IPS DF 19.7 (cell line): ENCODE measurements at places on chromosomes 4 and X.

DNA sequence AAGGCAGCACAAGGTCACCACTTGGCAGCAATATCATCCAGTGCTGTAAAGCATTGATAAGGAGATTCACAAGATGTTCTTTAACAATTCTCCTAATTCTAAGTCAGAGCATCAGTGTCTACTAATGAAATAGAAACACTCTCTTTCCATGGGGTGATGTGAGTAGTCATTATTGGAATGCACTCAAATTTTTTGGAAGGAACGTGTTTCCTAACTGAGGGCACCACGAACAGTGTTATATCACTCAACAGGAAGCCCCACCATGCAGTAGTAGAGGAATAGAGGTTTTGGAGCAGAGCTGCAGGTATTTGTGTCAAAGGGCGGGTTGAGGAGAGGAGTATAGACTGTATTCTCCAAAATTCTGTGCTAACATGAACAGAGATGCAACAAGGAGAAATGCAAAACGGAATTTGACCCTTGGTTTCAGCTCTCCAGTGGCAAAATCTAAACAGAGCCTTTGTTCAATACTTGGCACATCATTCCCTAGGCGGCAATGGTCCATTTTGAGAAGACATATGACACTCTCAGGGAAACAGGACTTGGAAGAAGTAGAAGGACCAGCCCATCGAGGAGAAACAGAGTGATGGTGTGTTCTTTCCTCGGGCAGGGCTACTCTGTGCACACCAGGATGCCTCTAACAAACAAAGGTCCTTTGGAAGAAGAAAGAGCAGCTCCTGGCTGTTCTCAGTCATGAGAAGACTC, 98.9 kb downstream of the CPEB2 start:
- no peak for DNase-seq

GRCh38 chrX:5857232-5857631, 371.4 kb downstream of the NLGN4X start:
- DNase-seq: no peak

- DNase-seq: no peak
These were observed 349.6 kb downstream of the KCTD8 start for GRCh38 chr4:44098973-44099372.

DNA sequence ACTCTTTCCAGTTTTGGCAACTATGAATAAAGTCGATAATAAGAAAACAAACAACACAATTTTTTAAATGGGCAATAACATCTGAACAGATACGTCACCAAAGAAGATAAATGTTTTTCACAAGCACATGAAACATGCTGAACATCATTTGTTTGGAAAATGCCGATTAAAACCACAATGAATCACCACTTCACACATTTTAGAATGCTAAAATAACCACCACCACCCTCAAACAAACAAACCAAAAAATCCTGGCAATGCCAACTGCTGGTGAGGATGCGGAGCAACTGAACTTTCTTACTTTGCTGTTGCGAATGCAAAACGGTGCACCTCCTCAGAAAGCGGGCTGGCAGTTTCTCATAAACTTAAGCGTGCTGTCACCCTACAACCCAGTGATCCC, 115.9 kb downstream of the NSUN7 start:
- DNase-seq: no peak

- DNase-seq: no peak
These were observed 338.5 kb downstream of the PCDH7 start for GRCh38 chr4:31058656-31059055.

GRCh38 chrX:78593701-78594100, 65.4 kb downstream of the RTL3 start:
- no peak for DNase-seq

DNA sequence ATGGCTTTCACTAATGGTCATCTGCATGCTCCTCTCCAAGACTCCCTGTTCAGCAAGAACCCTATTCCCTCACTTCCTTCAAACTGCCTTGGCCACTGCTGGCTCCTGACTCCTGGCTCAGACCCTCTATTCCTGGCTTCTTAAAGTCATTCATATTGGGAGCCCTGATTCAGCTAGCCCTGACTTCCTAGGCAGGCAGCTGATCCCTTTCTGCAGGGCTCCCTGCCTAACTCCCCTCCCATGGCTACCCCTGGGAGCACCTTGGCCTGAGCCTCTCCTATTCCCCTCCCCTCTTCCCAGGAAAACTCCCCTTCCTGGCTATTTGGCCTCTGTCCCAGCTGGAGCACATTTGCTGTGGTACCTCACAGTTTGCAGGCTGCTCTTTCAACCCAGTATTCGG, 154.9 kb upstream of the PJA1 start:
- DNase-seq: no peak

GRCh38 chr4:8853249-8853648, 18.4 kb downstream of the HMX1 start:
- DNase-seq: no peak

DNA sequence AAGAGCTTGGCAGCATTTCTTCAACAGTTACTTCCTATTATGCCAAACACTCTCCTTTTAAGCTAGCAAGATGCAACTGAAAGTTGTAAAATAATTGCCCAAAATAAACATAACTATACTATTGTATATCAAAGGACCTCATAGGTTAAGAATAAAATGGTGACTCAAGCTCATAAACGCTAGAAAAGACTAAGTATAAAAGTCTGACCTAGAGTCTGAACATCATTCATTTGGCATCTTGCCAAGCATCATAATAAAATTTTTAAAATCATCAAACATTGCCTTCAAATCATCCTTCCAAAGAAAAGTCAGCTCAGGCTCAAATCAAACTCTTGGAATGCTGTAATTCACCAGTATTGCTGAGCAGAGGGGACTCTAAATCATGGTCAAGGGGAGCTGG, 281.2 kb downstream of the QDPR start:
- no peak for DNase-seq

GRCh38 chrX:120773801-120774200, 101.9 kb downstream of the CT47B1 start:
- DNase-seq: no peak

DNA sequence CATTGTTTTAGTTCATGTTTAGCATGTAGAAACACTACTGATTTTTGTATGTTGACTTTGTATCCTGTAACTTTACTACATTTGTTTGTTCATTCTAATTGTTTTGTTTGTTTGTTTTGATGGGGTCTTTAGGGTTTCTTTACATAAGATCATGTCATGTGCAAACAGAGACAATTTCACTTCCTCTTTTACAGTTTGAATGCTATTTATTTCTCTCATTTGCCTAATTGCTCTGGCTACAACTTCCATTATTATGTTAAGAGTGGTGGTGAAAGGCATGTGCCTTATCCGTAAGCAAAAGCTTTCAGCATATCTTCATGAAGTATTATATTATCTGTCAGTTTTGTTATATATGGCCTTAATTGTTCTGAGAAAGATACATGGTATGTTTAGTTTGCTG, 571.1 kb downstream of the PCDH7 start:
- DNase-seq: no peak

- DNase-seq: no peak
These were observed 275.8 kb upstream of the CLNK start for GRCh38 chr4:10960389-10960788.

DNA sequence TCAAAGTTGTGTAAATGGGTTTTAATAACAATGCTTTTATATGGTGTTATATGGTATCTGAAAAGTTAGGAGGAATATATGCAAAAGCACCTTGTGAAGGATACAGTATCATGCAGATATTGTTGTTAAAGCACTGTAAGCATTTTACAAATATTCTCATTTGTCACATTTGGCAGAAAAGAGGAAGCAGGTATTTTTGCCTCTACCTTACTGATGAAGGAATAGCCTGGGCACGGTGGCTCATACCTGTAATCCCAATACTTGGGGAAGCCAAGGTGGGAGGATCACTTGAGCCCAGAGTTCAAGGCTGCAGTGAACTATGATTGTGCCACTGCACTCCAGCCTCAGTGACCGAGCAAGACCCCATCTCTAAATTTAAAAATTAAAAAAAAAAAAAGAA, 12.2 kb upstream of the GDPD2 start:
- no peak for DNase-seq

DNA sequence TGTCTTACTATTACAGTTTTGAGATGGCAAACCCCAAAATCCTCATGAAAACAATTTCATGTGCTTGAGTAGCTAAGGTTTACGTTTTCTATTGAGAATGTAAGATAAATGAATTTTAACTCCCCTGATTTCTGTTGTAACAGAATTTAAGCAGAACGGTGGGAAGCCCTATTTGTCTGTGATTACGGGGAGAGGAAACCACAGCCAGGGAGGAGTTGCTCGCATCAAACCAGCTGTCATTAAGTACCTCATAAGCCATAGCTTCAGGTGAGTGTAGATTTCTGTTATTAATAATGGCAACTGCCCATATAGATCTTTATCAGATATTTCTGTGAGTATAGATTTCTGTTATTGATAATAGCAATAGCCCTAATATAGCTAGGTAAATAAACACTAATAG, 44.2 kb upstream of the RHOH start:
- DNase-seq: no peak

- no peak for DNase-seq
These were observed 3.4 kb downstream of the ATP1B4 start for GRCh38 chrX:120365320-120365719.

GRCh38 chr4:76991161-76991660, 41.7 kb downstream of the SEPTIN11 start:
- no peak for DNase-seq

- no peak for DNase-seq
These were observed 89.1 kb upstream of the TSPAN5 start for GRCh38 chr4:98747393-98748091.

- no peak for DNase-seq
These were observed 85.1 kb upstream of the PSAPL1 start for GRCh38 chr4:7519638-7520376.

GRCh38 chr4:165718660-165719059, 154.4 kb upstream of the TLL1 start:
- DNase-seq: no peak

DNA sequence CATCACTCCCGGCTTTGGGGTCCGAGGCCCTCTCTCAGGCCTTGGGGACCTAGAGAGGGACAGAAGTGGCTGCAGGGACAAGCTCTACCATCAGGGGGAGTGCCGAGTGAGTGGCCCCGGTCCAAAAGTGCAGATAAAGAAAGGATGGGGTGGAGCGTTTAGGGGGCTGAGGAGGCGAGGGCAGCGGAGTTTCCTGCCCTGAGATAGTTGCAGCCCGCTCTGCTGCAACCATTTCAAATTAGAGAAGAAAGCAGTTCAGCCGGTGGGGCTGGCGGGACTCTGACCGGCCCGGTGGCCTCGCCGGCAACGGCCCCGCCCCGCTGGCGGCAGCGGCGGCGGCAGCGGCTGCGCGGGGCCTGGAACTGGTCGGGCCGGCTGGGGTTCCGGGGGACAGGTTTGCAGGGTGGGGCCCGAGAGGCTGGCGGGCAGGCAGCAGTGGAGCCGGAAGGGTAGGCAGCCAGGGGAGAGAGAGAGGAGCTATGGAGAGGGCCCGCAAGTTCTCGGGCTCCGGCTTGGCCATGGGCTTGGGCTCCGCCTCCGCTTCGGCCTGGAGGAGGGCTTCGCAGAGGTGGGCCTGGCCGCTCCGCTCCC, 7.6 kb downstream of the DLG3 start:
- DNase-seq: no peak

DNA sequence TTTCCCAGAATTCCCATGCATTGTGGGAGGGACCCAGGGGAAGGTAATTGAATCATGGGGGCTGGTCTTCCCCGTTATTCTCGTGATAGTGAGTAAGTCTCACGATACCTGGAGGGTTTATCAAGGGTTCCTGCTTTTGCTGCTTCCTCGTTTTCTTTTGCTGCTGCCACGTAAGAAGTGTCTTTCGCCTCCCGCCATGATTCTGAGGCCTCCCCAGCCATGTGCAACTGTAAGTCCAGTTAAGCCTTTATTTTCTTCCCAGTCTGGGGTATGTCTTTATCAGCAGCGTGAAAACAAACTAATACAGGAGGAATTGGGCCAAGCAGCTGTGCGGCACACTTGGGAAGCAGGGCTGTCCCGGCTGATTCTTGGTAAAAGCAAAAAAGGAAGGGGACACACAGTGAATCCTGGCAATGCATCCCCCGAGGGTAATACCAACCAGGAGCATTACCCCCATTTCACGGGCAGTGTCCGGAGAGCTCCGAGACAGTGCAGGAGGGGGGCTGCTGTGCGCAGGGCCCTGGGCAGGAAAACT, 185.7 kb downstream of the AFAP1 start:
- no peak for DNase-seq

GRCh38 chr4:114562176-114562904, 36.3 kb upstream of the UGT8 start:
- peak; percentile 72 for DNase-seq

- no peak for DNase-seq
These were observed 91.5 kb upstream of the ANKRD50 start for GRCh38 chr4:124804041-124804440.

GRCh38 chr4:158208963-158209640, 1.2 kb upstream of the TMEM144 start:
- no peak for DNase-seq

- no peak for DNase-seq
These were observed 1136.9 kb upstream of the PRKX start for GRCh38 chrX:4850312-4850711.
